Astrocyte (in vitro differentiated cells and primary cell): ENCODE measurements at places on chromosomes 1 and 21. TPM values are rescaled to one million over a fixed set of nuclear protein-coding genes. Genes with fewer than 3 reads are reported as not detected.

Gene SYT6
- 0.38 and 0.39 TPM in 2 replicates for total RNA-seq

Gene HSD3B1
- 0.61 and 2.8 TPM in 2 replicates for total RNA-seq

Gene VTCN1
- 0.43 and 1.3 TPM in 2 replicates for total RNA-seq

GRCh38 chr1:109618661-109619575 lies 498 bp downstream of the GNAT2 start:
- peak overlapping the region; percentile 94 for H3K27ac ChIP-seq
- H3K4me3 ChIP-seq, result peak overlapping the region; percentile 79
- H3K27me3 ChIP-seq, result no peaks in the 10 kb centered on the region
- no peak for DNase-seq
- no peaks in the 10 kb centered on the region for H3K36me3 ChIP-seq

Gene PDC
- total RNA-seq, result not detected in 2 replicates

DNA sequence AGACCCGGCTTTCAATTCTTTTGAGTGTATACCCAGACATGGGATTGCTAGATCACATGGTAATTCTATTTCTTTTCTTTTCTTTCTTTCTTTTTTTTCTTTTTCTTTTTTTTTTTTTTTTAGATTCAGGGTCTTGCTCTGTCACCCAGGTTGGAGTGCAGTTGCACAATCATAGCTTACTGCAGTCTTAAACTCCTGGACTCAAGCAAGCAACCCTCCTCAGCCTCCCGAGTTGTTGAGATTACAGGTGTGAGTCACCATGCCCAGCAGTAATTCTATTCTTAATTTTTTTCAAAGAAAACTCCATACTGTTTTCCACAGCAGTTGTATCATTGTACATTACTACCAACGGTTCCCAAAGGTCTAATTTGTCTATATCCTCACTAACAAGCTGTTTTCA lies 13.5 kb upstream of the RNF186 start:
- DNase-seq, result no peak
- no peaks in the 10 kb centered on the region for H3K27me3 ChIP-seq
- H3K27ac ChIP-seq, result no peak overlapping the region
- no peaks in the 10 kb centered on the region for H3K4me1 ChIP-seq
- H3K4me3 ChIP-seq, result no peak overlapping the region
- H3K36me3 ChIP-seq, result no peaks in the 10 kb centered on the region

- H3K36me3 ChIP-seq, result no peaks in the 10 kb centered on the region
- no peak overlapping the region for H3K27ac ChIP-seq
- no peak for DNase-seq
These were observed 20.0 kb upstream of the RNF19B start for GRCh38 chr1:32984455-32985171.

Gene TNFRSF18
- total RNA-seq, result 0.65 and 0.66 TPM in 2 replicates

GRCh38 chr1:29121936-29122681 lies 1.6 kb downstream of the TMEM200B start:
- peak overlapping the region; percentile 57 for H3K4me3 ChIP-seq
- no peak for DNase-seq
- H3K27ac ChIP-seq, result peak overlapping the region; percentile 66
- H3K27me3 ChIP-seq, result no peaks in the 10 kb centered on the region
- no peaks in the 10 kb centered on the region for H3K36me3 ChIP-seq
- peaks cover 22% of the 10 kb centered on the region for H3K4me1 ChIP-seq

GRCh38 chr1:42759114-42759513 lies 7.7 kb downstream of the P3H1 start:
- no peaks in the 10 kb centered on the region for H3K27me3 ChIP-seq
- H3K27ac ChIP-seq, result no peak overlapping the region
- no peak overlapping the region for H3K4me3 ChIP-seq
- no peak for DNase-seq
- peaks cover under 1% of the 10 kb centered on the region for H3K4me1 ChIP-seq

GRCh38 chr21:15064576-15065391 lies at the start of gene NRIP1:
TSS of gene NRIP1 (minus strand) at chr21:15065000. CDS start at chr21:14968192, 96,808 bp downstream.
- DNase-seq, result peak; percentile 85
- H3K27me3 ChIP-seq, result no peaks in the 10 kb centered on the region
- H3K27ac ChIP-seq, result peak within 1 kb of the TSS; percentile 85
- H3K36me3 ChIP-seq, result no peaks in the 10 kb centered on the region

- peaks cover 4% of the 10 kb centered on the region for H3K4me1 ChIP-seq
- H3K36me3 ChIP-seq, result no peaks in the 10 kb centered on the region
- H3K27ac ChIP-seq, result no peak overlapping the region
- no peak for DNase-seq
- no peak overlapping the region for H3K4me3 ChIP-seq
- H3K27me3 ChIP-seq, result no peaks in the 10 kb centered on the region
These were observed 2.4 kb downstream of the CCSAP start for GRCh38 chr1:229340496-229340895.

- peak; percentile 70 for DNase-seq
- no peaks in the 10 kb centered on the region for H3K36me3 ChIP-seq
- no peaks in the 10 kb centered on the region for H3K4me1 ChIP-seq
- H3K4me3 ChIP-seq, result no peak overlapping the region
- H3K27ac ChIP-seq, result no peak overlapping the region
These were observed 143.9 kb downstream of the NOS1AP start for GRCh38 chr1:162213281-162213912.

Gene TRIM46
- total RNA-seq, result 13.2 and 13.6 TPM in 2 replicates

DNA sequence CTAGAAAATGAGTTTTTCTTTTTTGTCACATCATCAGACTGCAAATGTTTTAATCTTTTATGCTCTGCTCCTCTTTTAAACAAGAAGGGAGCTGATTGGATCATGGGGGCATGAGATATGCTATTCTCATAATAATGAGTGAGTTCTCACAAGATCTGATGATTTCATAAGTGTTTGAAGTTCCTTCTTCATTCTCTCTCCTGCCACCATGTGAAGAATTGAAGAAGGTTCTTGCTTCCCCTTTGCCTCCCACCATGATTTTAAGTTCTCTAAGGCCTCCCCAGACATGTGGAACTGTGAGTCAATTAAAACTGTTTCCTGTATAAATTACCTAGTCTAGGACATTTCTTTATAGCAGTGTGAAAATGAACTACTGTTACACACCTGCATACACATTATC lies 218.2 kb downstream of the NRIP1 start:
- no peak overlapping the region for H3K4me3 ChIP-seq
- DNase-seq, result no peak
- no peaks in the 10 kb centered on the region for H3K27me3 ChIP-seq
- no peaks in the 10 kb centered on the region for H3K4me1 ChIP-seq
- H3K27ac ChIP-seq, result no peak overlapping the region

DNA sequence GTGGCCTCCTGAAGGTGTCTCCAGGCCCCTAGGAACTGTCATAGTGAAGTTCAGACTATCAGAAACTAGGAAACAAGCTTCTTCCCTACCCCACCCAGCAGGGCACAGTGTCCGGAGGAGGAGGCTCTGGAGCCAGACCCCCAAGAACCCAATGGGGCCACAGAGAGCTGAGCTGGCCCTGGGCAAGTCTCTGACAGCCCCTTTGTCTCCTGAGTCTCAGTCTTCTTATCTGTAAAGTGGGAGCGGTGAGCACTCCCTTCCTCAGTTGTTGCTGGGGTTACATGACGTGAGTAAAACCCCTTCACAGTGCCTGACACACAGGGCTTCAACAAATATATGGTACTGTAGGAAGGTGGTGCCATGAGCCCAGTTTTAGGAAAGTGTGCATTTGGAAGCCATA lies 675.8 kb downstream of the MATN1 start:
- peaks cover 8% of the 10 kb centered on the region for H3K27me3 ChIP-seq
- DNase-seq, result no peak
- H3K36me3 ChIP-seq, result no peaks in the 10 kb centered on the region
- no peak overlapping the region for H3K4me3 ChIP-seq
- no peaks in the 10 kb centered on the region for H3K4me1 ChIP-seq

- no peaks in the 10 kb centered on the region for H3K36me3 ChIP-seq
- H3K4me1 ChIP-seq, result no peaks in the 10 kb centered on the region
- H3K27me3 ChIP-seq, result no peaks in the 10 kb centered on the region
- no peak overlapping the region for H3K27ac ChIP-seq
- no peak overlapping the region for H3K4me3 ChIP-seq
These were observed 194.0 kb upstream of the VAMP3 start for GRCh38 chr1:7576946-7577657.

Gene ATP1A4
- total RNA-seq, result not detected in 2 replicates

GRCh38 chr1:231518485-231519034 lies 9.9 kb upstream of the TSNAX start:
- H3K36me3 ChIP-seq, result no peaks in the 10 kb centered on the region
- no peak overlapping the region for H3K4me3 ChIP-seq
- DNase-seq, result no peak
- no peaks in the 10 kb centered on the region for H3K4me1 ChIP-seq

DNA sequence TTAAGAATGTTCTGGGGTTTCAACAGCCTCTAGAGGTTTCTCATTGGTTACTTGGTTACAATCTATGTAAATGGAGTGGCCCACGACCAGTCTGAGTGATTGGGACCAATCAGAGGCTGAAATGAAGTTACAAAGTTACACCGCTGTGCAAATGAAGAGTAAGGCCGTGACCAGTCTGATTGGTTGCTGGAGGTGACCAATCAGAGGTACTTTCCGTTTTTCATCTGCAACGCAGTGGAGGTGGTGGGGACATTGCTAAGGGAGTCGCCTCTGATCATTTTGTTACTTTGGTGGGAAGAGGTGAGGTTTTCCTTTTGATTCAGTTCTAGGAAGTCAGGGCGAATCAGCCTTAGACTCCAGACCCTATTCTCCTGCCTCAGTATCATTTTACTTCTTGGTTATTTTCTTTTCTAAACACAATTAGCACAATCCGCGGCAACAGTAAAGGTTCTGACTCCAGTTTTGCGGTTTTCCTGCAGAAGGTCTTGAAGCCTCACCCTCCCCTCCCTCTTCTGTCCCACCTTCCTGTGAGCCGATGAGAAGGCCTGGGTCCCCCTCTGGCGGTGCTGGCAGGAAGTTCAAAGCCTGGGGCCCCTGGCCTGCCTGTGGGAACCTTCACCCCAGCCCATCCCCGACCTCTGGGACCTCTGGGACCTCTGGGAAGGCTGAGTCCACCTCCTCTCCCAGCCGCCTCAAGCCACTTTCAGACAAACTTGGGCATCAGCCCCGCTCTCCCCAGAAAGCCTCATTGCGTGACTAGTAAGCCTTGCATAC lies 38.7 kb upstream of the TTC34 start:
- H3K4me3 ChIP-seq, result no peak overlapping the region
- H3K27ac ChIP-seq, result no peak overlapping the region
- no peaks in the 10 kb centered on the region for H3K27me3 ChIP-seq
- no peaks in the 10 kb centered on the region for H3K36me3 ChIP-seq
- H3K4me1 ChIP-seq, result no peaks in the 10 kb centered on the region

Gene C1orf167
- total RNA-seq, result not detected in 2 replicates

GRCh38 chr1:41439234-41439633 lies 45.2 kb downstream of the EDN2 start:
- H3K27me3 ChIP-seq, result no peaks in the 10 kb centered on the region
- no peak overlapping the region for H3K27ac ChIP-seq
- DNase-seq, result no peak
- H3K4me1 ChIP-seq, result peaks cover 22% of the 10 kb centered on the region
- no peaks in the 10 kb centered on the region for H3K36me3 ChIP-seq

GRCh38 chr1:92315766-92316599 lies 17.1 kb downstream of the RPAP2 start:
- no peak for DNase-seq
- H3K36me3 ChIP-seq, result peaks cover 7% of the 10 kb centered on the region
- H3K4me3 ChIP-seq, result no peak overlapping the region
- H3K4me1 ChIP-seq, result no peaks in the 10 kb centered on the region

Gene SGIP1
- total RNA-seq, result 4.4 and 8.8 TPM in 2 replicates

DNA sequence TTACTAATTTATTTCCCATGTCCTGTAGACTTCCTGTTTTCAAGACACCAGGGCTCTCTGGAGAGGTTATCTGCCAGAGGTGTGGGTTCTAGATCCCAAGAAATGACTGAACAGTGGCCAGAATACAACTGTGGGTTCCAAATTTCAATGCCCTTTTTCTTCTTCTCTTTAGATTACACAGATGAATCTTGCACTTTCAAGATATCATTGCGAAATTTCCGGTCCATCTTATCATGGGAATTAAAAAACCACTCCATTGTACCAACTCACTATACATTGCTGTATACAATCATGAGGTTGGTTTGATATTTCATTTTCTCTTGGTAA lies 15.0 kb downstream of the IFNAR2 start:
- H3K27ac ChIP-seq, result no peak overlapping the region
- H3K27me3 ChIP-seq, result no peaks in the 10 kb centered on the region
- H3K4me1 ChIP-seq, result no peaks in the 10 kb centered on the region
- DNase-seq, result no peak
- no peak overlapping the region for H3K4me3 ChIP-seq

- no peak for DNase-seq
- no peak overlapping the region for H3K4me3 ChIP-seq
- peaks cover 20% of the 10 kb centered on the region for H3K36me3 ChIP-seq
These were observed 42.8 kb downstream of the XKR8 start for GRCh38 chr1:28002600-28002999.

Gene ASPM
- total RNA-seq, result 2.2 and 3.9 TPM in 2 replicates

DNA sequence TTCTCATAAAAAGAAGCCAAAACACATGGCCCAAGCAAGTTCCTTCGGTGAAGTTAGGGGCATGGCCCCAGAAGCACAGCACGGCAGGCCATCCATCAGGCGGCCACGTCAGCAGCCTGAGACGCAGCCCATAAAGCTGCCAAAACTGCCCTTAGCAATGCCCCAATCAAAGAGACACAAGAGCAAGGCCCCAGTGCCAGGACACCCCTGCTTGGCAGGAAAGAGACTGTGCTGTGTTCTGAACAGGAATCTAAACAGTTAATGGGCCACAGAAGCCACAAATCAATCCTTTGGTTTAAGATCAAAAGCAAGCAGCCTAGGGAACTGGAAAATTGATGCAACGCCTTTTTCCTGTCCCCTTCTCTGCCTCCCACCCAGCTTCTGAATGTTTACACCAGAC lies 497.0 kb upstream of the USP24 start:
- H3K27ac ChIP-seq, result no peak overlapping the region
- H3K4me3 ChIP-seq, result no peak overlapping the region
- peaks cover 14% of the 10 kb centered on the region for H3K4me1 ChIP-seq
- no peaks in the 10 kb centered on the region for H3K27me3 ChIP-seq
- DNase-seq, result peak; percentile 89

DNA sequence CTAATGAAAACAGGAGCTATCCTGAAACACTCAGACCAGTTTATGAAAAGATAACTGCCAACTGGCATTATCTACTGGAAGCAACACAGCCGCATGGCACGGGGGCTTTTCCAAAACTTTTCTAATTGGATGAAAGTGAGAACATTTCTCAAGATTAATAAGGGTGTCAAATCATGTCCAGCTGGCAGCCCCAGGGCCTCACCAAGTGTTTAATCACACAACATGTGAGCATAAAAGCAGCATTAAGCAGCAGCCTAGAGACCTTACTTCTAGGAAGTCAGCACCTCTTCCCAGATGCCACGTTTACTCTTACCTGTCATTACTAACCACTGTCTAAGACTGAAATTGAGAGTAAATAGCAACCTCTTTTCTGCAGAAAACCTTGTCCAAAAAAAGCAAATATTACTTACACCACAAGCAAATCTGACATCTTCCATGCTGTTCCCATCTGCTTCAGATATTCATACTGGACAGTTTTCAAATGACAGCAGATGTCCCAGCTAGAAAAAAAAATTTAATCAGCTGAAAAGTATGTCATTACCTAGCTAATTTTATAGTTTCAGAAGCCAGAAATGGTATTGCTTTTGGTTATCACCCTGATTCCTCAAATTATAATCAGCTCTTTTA lies 341.5 kb upstream of the ZP4 start:
- no peaks in the 10 kb centered on the region for H3K4me1 ChIP-seq
- no peak overlapping the region for H3K27ac ChIP-seq
- no peaks in the 10 kb centered on the region for H3K27me3 ChIP-seq
- no peak overlapping the region for H3K4me3 ChIP-seq

Gene FMO2
- total RNA-seq, result not detected in 2 replicates

GRCh38 chr21:31397515-31397926 lies 53.5 kb upstream of the TIAM1 start:
- no peaks in the 10 kb centered on the region for H3K27me3 ChIP-seq
- no peak for DNase-seq
- H3K36me3 ChIP-seq, result no peaks in the 10 kb centered on the region
- no peak overlapping the region for H3K4me3 ChIP-seq
- H3K27ac ChIP-seq, result no peak overlapping the region

Gene CR1L
- total RNA-seq, result not detected in 2 replicates

Gene LDLRAP1
- total RNA-seq, result 7.9 and 8.0 TPM in 2 replicates

Gene DPH5
- 25.2 and 29.6 TPM in 2 replicates for total RNA-seq
